ENCODE measurements at places on chromosomes 4 and X.

DNA sequence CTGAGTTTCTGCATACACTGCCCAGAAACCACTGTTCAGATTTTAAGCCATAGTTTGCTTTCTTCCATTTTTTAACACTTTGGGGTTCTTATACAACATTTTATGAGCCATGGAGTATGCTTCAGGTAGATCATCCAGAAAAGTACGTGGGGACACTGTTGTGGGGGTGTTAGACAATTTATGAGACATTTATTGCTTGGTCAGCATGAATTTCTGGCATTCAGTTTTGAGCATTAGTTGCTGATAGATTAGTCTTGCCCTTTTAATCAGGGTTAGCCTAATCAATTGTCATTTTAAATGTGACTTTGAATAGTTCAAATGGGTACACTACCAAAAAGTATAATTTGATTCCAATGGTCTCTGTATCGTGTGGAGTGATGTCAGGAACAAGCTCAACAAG is 434.9 kb downstream of the GPM6A start:
- DNase-seq, result no peak

DNA sequence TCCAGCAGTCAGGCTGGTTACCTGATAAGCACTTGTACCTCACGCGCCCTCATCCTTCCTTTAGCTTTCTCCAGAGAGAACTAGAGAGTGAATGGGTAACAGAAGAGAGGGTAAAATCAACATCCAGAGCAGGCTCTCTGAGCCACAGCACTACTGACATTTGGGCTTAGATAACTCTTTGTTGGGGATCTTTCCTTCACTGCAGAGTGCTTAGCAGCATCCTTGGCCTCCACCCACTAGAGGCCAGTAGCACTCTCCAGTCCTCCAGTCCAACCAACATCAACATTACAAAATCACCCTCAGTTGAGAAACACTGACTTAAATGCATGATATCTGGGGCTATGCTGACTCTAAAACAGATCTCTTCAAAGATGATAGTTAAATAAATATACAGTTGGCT is 220.7 kb downstream of the TACR3 start:
- no peak for DNase-seq

DNA sequence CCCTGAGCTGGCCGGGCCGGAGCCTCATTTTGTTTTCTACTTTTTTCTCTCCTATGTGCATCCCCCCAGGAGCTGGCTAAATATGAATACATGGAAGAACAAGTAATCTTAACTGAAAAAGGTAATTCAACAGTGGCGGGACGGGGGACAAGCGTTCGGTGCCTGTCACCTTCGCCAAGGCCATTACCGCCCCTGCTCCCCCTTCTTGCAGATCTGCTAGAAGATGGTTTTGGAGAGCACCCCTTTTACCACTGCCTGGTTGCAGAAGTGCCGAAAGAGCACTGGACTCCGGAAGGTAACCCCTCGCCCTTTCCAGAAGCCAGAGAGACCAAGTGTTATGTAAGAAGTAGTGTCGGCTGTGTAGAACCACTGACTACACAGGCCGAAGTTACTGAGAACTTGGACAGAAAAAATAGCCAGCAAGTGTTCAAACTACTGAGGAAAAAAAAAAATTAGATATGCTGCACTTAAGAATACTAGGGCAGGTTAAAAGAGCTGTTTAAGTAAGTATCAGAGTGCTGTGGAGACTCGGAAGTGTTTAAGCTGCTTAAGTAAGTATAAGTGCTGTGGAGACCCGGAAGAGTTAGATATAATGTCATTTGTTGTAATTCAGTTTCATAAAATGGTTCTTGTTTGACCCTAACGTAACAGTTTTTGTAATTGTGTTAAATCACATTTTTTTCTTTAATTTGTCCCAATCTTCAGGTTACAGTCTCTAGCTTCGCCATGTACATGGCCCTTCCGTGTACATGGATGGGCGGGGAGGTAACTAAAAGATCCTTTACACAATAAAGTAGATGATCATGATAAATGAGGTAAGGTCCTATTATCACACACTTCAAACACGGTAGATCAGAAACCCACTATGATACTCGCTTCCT is 856 bp downstream of the SAT1 start:
- DNase-seq, result no peak

- no peak for DNase-seq
These were observed 674 bp downstream of the GNPDA2 start for GRCh38 chr4:44725726-44726037.

DNA sequence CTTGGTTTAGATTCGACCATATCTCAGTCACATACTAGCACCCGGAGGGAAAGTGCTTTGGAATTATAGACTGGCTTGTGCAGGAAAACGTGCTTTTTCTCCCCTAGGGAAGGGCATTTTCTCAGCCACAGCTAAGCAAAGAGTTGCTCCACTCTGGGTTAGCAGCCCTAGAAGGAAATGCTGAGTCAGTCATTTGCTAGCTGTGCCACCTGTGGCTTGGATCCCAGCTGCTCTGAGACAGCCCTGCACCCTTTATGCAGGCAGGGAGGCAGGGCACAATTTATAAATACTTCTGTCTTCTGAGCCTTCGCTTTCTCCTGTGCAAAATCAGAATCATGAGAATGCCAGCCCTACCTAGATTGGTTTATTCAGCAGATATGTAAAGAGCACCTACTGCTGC is 1.3 kb upstream of the USP51 start:
- no peak for DNase-seq

DNA sequence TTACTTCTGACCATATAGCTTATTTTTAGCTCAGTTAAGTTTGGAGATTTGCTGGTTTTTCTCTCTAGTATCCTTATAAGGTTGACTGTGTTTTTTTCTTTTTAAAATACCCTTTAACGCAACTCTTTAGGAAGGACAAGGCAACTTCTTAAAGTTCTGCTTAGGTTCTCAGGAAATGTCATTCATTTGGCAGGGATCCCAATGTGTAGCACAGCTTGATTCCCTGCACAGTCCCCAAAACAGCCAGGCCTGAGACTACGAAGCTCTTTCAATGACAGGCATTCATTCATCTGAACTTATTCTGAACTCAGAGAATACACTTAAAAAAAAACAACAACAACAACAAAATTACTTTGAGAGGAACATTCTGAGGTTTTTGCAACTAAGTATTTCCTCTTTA is 1765.8 kb downstream of the PCDH7 start:
- no peak for DNase-seq

- peak; percentile 15 for DNase-seq
These were observed 1995.9 kb downstream of the C4orf33 start for GRCh38 chr4:131091896-131092295.

DNA sequence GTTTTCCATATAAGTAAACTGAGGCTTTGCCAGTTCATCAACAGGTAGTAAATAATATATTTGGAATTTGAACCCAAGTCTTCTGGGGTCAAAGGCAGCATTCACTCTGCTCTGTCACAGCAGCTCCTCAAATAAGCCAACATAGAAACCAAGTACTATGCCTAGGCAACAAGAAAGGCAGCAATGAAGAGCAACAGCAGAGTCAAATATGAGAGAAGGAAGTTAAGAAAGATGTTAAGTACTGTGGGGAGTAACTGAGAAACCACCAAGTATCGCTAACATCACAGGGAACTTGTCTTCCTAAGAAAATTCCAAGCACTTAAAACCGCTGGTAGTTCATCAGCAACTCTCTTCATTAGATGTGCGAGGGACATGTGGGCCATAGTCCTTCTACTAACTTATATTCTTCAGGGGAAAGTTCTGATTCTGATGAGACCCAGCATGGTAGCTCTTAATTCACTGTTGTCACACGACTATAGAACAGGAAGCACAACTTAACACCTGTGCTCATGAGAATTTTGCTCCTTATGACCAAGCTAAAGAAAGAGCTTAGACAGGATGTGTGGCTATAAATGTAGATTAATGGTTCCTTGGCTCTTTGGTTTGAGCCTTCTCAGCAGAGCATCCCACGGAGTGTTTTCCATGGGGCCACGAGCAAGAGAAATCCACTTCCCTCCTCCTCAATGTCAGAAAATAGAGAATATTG is 107.8 kb downstream of the AR start:
- DNase-seq, result no peak

GRCh38 chr4:72935462-72935861 is 134.1 kb downstream of the COX18 start:
- DNase-seq, result no peak

- no peak for DNase-seq
These were observed 56.0 kb downstream of the VGLL1 start for GRCh38 chrX:136588036-136588435.

GRCh38 chr4:24413311-24413784 is 171.0 kb downstream of the DHX15 start:
- DNase-seq, result no peak

DNA sequence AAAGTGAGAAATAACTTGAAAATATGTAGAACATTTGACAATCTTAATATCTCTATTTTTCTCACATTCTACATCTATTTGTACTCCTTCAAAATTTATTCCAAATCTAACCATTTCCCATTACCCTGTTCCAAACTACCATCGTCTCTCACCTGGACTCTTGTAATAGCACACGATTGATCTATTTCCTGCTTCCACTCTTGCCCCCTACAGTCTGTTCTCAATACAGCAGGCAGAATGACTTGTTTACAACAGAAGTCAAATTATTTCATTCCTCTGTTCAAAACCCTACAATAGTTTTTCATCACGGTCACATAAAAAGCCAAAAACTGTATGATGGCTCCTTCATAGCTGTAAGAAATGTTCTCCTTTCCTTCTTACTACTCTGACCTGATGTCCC is 21.1 kb upstream of the LUZP4 start:
- peak; percentile 0 for DNase-seq

DNA sequence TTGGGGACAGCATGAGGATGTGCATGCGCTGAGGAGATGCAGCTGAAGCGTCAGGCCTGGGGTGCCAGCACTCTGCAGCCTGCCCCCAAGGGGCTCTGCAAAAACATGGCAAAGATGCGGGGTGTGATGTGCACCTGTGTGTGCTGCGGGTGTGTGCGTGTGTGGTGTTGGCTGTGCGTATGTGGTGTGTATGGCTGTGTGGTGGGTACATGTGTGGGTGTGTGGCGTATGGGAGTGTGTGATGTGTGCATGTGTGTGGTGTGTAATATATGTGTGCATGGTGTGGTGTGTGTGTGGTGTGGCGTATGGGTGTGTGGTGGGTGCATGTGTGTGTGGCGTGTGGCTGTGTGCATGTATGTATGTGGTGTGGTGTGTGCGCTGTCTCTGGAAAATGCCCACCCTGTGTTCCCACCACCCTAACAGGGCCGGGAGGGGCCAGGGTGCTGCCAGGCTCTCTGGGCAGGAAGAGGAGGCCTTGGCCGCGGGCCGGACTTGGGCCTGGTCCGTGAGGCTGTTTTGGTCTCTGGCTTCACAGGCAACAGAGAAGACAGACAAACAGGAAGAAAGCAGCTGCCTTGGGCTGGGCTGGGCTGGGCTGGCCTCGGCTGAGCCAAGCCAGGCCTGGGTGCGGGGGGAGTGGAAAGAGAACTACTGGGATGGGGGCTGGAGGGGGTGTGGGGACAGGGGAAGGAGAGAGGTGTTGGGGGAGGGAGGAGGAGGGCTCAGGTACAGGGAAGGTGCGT is 1.1 kb upstream of the AVPR2 start:
- DNase-seq, result no peak

DNA sequence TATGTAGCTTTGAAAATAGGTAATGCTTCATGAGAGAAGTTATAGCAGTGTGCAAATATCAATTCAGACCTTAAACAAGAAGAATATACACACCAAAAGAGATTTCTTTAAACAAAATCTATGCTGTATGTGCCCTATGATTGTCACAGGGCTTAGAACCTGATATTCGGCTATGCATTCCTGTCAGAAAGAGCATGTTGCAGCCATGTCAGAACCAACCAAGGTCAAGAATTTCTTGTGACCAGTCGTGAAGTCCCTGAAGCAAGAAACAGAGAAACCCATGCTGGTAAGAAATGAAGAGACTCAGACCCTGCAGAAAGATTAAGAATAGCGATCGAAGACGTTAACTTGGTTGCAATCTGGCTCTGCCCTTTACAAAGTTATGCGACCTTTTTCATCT is 210.3 kb upstream of the SPIN4 start:
- no peak for DNase-seq

- no peak for DNase-seq
These were observed 195.6 kb downstream of the RASL11B start for GRCh38 chr4:53057679-53058078.

GRCh38 chr4:2298532-2298991 is 36.7 kb upstream of the MXD4 start:
- DNase-seq, result no peak

DNA sequence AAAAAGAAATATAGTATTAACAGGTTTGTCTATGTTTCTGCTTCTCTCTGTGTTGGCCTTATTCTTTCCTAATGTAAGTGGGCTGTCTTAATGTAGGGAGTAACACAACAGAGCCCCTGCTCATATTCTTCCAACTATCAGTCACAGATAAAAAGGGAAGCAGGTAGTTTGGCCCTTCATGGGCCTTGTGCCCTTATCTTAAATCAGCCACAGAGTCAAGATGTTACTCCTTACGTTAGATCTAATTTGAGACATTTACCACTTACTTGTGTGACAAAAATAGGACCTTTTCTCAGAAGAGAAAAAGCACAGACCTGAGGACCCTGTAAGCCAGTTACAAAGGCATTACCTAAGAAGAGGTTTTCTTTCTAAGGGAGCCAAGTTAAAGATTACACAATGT is 589.0 kb downstream of the GRXCR1 start:
- DNase-seq, result no peak

DNA sequence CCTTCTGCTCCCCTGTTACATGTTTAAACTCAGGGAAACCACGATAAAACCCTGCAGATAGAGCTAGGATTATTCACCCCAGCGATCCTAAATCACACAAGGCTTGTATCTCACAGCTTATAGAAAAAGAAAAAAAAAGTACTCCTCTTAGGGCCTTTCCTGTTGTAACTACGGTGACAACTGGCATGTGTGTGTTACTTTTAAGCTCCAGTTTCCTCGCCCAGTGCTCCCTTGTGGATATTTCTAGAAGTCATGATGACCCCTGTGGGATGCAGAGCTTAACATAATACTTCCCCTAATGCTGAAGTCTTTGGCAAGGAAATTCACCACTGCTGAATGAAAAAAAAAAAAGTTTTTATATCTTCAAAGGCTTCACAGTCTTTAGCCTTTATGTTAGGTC is 114.7 kb downstream of the NWD2 start:
- no peak for DNase-seq

DNA sequence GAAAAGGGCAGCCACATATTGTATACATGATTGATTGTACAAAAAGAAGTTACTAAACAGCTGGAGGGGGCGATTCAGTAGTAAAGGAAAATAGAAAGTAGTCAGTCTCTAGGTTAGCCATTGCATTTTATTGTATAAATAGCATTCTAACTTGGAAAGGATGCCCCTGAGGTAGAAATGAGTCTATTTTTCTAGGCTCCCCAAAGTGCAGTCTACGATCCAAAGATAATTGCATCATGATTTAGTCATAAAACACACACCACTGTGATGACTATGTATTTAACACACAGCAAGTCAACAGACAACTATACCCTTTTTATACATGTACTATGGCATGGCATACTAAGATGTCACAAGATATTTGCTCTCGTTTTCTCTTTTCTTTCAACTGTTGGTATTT is 204.9 kb downstream of the APBB2 start:
- peak; percentile 76 for DNase-seq

DNA sequence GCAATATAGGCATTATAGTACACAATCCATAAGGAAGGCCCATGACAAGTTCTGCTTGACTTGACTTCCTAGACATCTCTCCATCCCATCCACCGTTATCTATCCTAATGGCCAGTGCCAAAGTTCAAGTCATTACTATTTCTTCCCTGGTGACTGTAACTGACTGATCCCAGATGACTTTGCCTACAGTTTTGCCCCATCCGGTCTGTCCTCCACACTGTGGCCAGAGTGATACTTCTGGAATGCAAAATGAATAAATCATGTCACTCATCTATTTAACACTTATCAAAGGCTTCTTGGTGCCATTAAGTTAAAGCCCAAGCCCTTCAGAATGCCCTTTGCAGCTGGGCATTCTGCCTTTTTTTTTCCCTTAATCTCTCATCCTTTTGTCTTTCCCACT is 130.8 kb downstream of the PPARGC1A start:
- DNase-seq, result no peak

All from HT1080 (cell line).